ENCODE measurements at places on chromosomes 13 and 19. TPM values are rescaled to one million over a fixed set of nuclear protein-coding genes. Genes with fewer than 3 reads are reported as not detected.

CDX2 gene
- total RNA-seq = not detected

MEIS3 gene
- total RNA-seq = 0.64 TPM

ATXN8OS gene
- total RNA-seq = not detected

ERICH6B gene
- not detected for total RNA-seq

PRDX2 gene
- 304 TPM for total RNA-seq
